ENCODE measurements at places on chromosomes 7 and 10. TPM values are rescaled to one million over a fixed set of nuclear protein-coding genes. Genes with fewer than 3 reads are reported as not detected.

- no peak overlapping the region for H3K4me3 ChIP-seq
- H3K27ac ChIP-seq, result no peak overlapping the region
- H3K27me3 ChIP-seq, result no peaks in the 10 kb centered on the region
- H3K36me3 ChIP-seq, result no peaks in the 10 kb centered on the region
Measured at GRCh38 chr10:77490534-77491314, 146.9 kb downstream of the KCNMA1 start.

DNA sequence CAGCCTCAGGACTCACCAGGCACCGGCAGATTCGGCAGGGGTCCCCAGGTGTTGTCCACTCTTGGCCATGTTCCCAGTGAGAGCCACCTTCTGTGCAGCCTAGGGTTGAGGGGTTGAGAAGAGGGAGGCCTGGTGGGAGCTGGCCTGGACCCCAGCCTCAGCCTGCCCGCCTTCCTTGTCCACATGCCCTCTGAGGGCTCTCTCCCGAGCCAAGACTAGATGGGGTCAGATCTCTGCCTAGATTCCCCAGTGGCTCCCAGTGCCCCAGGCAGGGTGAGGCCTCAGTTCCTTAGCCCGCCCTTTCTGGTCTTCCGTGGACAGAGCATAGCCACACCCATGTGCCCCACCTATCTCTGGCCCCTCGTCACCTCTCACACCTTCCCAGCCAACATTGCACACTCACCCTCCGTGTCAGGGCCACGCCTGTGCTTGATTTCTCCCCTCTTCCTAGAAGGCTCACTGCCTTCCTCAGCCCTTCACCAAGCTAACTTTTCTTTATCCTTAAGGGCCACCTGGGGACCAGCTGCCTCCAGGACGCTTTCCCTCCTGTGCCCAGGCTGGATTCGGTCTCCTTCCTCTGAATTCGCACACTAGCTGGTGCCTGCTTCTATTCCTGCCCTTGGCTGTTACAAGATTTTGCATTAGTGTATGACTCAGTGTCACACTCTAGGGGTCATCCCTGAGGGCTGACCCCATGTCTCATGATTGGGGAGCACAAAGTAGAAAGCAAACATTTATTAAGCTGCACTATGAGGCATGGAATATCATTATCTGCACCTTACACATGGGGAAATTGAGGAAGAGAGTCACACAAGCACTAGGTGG, 7.5 kb downstream of the KCP start:
- no peaks in the 10 kb centered on the region for H3K36me3 ChIP-seq
- H3K4me3 ChIP-seq, result no peak overlapping the region
- no peak overlapping the region for H3K27ac ChIP-seq
- H3K4me1 ChIP-seq, result no peaks in the 10 kb centered on the region

DNA sequence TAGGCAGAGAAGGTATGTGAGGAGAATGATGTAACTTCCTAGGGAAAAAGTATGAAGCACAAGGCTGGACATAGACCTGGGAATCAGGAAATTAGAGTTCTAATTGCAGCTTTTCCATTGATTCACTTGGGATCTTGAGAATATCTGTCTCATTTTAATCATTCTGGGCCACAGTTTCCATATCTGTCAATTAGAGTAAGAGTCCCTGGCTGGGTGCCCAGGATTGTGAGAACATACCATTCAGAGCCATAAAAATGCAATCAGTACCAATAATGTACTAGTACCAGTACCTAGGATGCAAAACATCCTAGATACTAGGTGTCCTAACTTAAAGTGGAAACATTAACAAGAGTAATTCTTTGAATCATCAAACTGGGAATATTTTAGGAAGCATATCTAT, 29.6 kb downstream of the CAV1 start:
- H3K27ac ChIP-seq, result no peak overlapping the region
- no peak overlapping the region for H3K4me3 ChIP-seq
- peaks cover 33% of the 10 kb centered on the region for H3K4me1 ChIP-seq
- H3K27me3 ChIP-seq, result no peaks in the 10 kb centered on the region
- no peak for DNase-seq
- peaks cover 17% of the 10 kb centered on the region for H3K36me3 ChIP-seq

- H3K36me3 ChIP-seq, result no peaks in the 10 kb centered on the region
- no peaks in the 10 kb centered on the region for H3K27me3 ChIP-seq
- H3K4me1 ChIP-seq, result no peaks in the 10 kb centered on the region
- no peak overlapping the region for H3K4me3 ChIP-seq
Measured at GRCh38 chr10:56370217-56371113, 9.4 kb upstream of the ZWINT start.

DNA sequence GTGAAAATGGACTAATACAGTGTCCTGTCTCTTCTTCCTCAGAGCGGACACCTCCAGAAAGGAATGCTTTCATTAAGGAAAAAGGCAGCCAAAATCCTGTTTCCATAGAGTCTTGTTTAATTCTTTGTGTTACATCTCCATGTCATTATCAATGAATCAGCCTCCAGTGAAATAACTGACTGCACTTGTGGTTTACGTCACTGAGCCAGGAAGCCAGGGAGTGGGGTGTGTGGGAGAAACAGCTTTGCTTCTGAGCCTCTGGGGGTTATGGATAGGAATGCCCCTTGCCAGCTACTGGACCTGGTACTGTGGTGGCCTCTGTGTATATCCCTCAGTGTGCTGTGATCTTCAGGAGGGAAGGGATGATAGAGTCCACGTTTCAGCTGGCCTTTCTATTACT, 416.8 kb downstream of the GALNT17 start:
- H3K27me3 ChIP-seq, result no peaks in the 10 kb centered on the region
- no peaks in the 10 kb centered on the region for H3K4me1 ChIP-seq
- H3K27ac ChIP-seq, result no peak overlapping the region
- no peaks in the 10 kb centered on the region for H3K36me3 ChIP-seq

DNA sequence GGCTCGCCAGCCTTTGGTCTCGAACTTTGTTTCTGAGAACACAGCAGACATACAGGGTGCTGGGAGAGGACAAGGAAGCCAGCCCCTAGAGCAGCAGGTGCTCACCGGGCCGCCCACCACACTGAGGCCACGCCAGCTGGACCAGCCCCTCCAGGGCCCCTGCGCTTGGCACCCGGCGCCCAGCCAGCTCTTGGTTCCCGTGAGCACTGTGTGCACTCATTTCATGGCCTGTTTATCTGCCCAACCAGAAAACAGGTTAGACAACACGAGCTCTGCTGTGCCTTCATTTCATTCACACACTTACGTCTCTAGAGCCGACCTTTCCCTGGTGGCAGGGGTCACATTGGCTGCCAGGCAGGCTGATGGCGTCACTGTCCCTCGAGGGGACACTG, 104.0 kb downstream of the CYTH3 start:
- H3K4me3 ChIP-seq, result no peak overlapping the region
- no peaks in the 10 kb centered on the region for H3K27me3 ChIP-seq
- no peaks in the 10 kb centered on the region for H3K4me1 ChIP-seq
- H3K27ac ChIP-seq, result no peak overlapping the region
- DNase-seq, result no peak

DNA sequence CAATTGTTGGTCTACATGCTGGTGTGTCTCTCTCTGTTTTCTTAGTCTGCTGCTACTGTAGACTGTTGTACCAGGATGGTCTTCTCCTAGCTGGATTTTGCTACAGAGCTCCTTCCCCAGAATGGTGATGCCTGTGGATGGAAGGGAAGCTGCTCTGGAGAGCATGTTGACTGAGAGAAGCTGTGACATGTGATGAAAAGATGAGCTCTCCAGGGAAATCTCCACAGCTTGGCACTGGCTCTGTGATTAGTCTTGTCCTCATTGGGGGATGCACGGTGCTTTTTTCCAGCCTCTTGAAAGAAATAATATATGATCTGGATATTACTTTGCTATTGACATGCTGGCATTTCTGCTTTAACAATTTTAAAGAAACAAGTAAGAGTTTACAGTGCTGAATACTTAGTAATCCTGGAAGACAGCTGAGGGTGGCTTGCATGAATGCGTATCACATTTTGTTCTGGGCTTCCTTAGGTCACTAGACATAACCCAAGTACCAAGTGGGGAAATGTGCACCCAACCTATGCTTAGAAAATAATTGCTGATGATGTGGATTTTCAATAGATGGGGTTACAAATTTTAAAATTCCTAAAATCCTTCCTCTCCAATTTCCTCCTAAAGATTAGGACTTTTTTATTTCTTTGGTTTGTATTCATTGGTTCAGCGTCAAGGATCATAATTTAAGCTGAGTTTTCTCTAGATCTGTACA, 849.7 kb downstream of the KCNMA1 start:
- no peaks in the 10 kb centered on the region for H3K27me3 ChIP-seq
- no peak overlapping the region for H3K27ac ChIP-seq
- no peak overlapping the region for H3K4me3 ChIP-seq
- DNase-seq, result no peak
- no peaks in the 10 kb centered on the region for H3K4me1 ChIP-seq
- H3K36me3 ChIP-seq, result no peaks in the 10 kb centered on the region

GRCh38 chr10:12511651-12512050, 162.3 kb downstream of the CAMK1D start:
- H3K4me1 ChIP-seq, result no peaks in the 10 kb centered on the region
- no peak overlapping the region for H3K27ac ChIP-seq
- no peaks in the 10 kb centered on the region for H3K36me3 ChIP-seq
- H3K27me3 ChIP-seq, result no peaks in the 10 kb centered on the region
- H3K4me3 ChIP-seq, result no peak overlapping the region

GRCh38 chr10:68180490-68180889, 51.4 kb downstream of the ATOH7 start:
- H3K27me3 ChIP-seq, result no peaks in the 10 kb centered on the region
- no peaks in the 10 kb centered on the region for H3K36me3 ChIP-seq
- no peaks in the 10 kb centered on the region for H3K4me1 ChIP-seq
- no peak for DNase-seq
- H3K27ac ChIP-seq, result no peak overlapping the region

Gene SNX10
- total RNA-seq, result 85.1 TPM

Gene ZFYVE27
- total RNA-seq, result 28.3 TPM

Gene C10orf67
- 1.2 TPM for total RNA-seq

Gene POLR1F
- total RNA-seq, result 8.6 TPM

Gene C10orf53
- not detected for total RNA-seq

Gene SUN3
- total RNA-seq, result not detected

Measured in lower lobe of right lung (tissue), 2 donors.